NCI-H1417 treated with DMSO at 0.1 percent for 48 hours (cell line): ENCODE measurements at places on chromosomes 1 and 21.

GRCh38 chr21:39182016-39182415 lies 1.2 kb downstream of the PSMG1 start:
- no peak for DNase-seq

- DNase-seq, result no peak
Observed at GRCh38 chr1:9145021-9145668, 16.2 kb upstream of the GPR157 start.

GRCh38 chr1:53331446-53332185 lies 3.7 kb upstream of the LRP8 start:
- DNase-seq, result no peak

GRCh38 chr1:77534456-77534855 lies 148.0 kb downstream of the ZZZ3 start:
- no peak for DNase-seq

DNA sequence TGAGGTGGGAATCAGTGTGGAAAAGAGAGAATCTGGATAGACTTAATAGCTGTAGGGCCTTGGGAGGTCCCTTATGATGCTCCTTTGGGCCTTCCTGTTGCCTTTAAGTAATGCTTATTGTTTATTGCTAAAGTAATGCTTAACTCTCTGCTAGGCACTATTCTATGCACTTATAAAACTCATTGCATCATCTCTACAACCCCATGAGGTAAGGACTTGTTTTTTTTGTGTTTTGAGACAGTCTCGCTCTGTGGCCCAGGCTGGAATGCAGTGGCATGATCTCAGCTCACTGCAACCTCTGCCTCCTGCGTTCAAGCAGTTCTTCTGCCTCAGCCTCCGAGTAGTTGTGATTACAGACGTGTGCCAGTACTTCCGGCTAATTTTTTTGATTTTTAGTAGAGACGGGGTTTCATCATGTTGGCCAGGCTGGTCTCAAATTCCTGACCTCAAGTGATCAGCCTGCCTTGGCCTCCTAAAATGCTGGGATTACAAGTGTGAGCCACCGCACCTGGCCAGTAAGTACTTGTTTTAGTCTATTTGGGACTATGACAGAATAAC lies 22.3 kb downstream of the NECAP2 start:
- DNase-seq, result no peak

DNA sequence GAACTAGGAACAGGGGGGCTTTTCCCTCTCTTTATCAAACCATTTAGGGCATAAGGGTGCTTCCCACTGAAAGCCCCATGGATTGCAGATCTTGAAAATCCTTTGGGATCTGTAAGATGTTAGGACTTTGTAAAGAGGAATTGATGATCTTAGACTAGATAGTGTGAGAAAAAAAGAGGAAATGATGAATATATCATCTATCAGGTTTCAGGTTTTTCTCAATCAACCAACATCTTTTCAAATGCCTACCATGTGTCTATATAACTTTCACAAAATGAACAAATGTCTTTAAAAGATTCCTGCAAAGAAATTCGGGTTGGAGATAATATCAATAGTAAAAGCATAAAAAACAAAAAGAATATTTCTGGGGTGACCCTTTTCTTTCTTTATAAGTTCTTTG lies 50.1 kb downstream of the KCNC4 start:
- no peak for DNase-seq

GRCh38 chr1:13893409-13893821 lies 193.4 kb downstream of the PRDM2 start:
- no peak for DNase-seq

- no peak for DNase-seq
Observed at GRCh38 chr1:57910782-57911181, 486.9 kb upstream of the DAB1 start.

- DNase-seq, result no peak
Observed at GRCh38 chr1:153777648-153778047, 2.4 kb downstream of the SLC27A3 start.

DNA sequence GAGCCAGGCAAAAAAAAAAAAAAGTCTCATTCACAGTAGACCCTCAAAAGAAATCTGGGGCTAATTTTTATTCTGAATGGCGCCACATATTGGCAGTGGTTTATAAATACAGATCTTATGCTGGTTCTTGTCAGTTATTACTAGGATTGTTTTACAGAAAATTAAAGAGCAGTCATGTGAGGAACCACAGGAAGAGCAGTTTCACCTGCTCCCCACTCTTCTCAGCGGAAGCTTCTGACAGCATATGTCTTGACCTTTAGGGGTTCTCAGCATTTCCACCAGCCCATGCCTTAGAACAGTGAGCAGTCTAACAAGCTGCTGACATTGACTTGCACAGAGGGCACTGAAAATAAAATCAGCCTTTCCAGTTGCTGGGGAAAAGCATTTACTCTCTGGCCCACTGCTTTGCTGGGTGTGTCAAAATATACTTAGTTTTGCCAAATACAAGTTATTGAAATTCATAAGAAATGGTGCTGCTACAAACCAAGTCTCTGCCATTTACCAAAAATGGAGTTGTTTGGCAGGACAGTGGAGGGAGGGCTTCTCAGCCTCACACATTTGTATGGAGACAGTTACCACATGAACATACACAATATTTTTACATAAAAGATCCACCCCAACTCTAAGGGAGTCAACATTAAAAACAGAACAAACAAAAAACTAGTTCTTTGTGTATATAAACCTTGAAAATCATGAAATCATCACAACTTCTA lies 144.2 kb downstream of the SYT2 start:
- no peak for DNase-seq

- DNase-seq, result no peak
Observed at GRCh38 chr1:201164645-201165044, 10.4 kb upstream of the TMEM9 start.

- no peak for DNase-seq
Observed at GRCh38 chr1:4048076-4048475, 148.0 kb upstream of the C1orf174 start.

DNA sequence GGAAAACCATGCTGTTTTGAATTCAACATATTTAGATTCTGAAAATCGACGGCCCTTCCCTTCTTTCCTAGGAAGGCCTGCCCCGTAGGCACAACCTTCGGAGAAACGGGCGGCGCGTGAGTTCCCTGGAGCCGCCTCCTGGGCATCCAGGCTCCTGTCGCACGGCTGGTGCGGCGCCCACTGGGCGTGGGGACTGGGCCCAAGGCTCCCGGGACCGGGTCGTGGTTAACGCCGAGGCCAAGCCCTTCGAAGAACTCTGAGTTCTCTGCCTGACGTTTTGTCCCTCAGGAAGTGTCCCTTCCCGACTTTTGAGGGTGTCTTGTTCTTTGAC lies 19.2 kb upstream of the TBX15 start:
- no peak for DNase-seq

DNA sequence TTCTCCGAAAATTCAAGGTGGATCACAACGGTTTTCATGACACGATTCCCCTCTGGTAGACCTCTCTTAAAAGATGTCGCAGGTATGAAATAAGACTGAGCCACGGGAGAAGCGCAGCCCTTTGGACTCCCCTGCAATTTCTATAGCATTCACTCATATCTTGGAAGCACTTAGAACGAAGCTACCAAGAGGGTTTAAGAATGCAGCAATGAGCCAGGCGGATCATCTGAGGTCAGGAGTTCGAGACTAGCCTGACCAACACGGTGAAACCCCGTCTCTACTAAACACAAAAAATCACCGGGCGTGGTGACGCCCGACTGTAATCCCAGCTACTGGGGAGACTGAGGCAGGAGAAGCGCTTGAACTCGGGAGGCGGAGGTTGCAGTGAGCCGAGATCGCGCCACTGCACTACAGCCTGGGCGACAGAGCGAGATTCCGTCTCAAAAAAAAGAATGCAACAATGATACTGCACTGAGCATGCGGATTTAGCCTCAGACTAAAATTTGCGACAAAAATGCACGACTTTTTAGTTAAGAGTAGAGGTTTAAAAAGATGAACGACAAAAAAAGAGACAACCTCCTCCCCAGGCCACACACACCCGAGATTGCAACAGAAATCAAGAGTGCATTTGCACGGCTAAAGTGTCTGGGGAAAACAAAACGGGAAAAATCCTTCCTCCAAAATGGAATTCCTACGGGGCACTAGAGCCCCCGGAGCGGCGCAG lies 743 bp downstream of the TOMM20 start:
- no peak for DNase-seq

- no peak for DNase-seq
Observed at GRCh38 chr1:59544615-59545293, 247.9 kb downstream of the FGGY start.
